Renal cortex interstitium (tissue), 15 donors: ENCODE measurements at places on chromosomes 4 and X. TPM values are rescaled to one million over a fixed set of nuclear protein-coding genes. Genes with fewer than 3 reads are reported as not detected.

The DOK7 gene
- polyA plus RNA-seq, result 2.2 TPM

The CLDN22 gene
- polyA plus RNA-seq, result 0.85 TPM

The AFM gene
- polyA plus RNA-seq, result 18.5 TPM

The ZDHHC15 gene
- 7.8 TPM for polyA plus RNA-seq

The PABPC4L gene
- 10.7 TPM for polyA plus RNA-seq

The UGT2A3 gene
- polyA plus RNA-seq, result 56.1 TPM

The ARHGAP36 gene
- polyA plus RNA-seq, result 0.09 TPM

The SAGE1 gene
- not detected for polyA plus RNA-seq

The MRPS18C gene
- polyA plus RNA-seq, result 82.5 TPM

The GUCY1B1 gene
- polyA plus RNA-seq, result 60.1 TPM

The DGKK gene
- polyA plus RNA-seq, result 10.9 TPM

The ZNF157 gene
- 1.0 TPM for polyA plus RNA-seq

DNA sequence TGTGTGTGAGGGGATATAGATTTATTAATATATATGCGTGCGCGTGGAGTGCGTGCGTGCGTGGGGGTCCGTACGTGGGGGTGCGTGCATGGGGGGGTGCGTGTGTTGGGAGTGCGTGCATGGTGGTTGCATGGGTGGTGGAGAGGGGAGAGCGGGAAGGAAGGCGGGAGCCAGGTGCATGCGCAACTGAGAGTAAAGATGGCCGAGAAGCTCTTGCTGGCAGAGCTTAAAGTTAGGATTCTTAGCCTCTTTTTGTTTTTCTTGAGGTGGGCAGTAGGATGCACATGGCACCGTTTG, 45.8 kb downstream of the TEX13B start:
- DNase-seq, result no peak

DNA sequence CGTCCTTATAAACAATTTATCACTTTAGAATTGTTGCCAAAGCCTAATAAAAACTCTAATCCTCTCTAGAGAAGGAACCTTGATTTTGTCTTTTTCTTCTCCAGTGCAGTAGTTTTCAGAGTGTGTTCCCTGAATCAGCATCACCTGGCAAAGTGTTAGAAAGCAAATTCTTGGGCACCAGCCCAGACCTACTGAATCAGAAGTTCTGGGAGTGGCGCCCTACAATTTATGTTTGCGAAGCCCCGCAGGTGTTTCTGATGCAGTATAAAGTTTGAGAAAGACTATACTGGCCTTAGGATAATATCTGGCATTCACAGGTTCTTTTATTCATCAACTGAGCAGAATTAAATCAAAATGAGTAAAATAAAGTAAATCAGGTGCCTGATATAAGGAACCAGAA, 645.8 kb upstream of the ATOH1 start:
- DNase-seq, result no peak

DNA sequence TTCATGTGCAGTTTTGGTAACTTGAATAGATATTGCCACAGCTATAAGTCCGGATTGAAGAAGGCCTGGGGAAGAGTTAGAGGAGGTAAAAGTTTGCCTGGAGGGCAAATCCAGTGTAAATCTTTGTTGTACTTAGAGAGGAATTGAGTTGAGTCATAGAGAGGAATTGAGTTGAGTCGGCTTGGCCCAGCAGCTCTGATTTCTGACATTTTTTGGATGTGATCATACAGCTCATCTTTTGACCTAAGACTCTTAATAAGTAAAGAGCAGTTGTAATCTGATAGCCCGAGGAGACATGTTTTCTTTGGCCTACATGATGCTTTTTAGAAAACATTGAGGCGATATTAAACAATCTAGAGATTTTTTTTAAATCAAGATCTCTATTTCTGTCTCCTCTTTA, 3.9 kb downstream of the KIT start:
- DNase-seq, result no peak

- no peak for DNase-seq
Observed at GRCh38 chr4:83071116-83071515, 36.1 kb downstream of the COPS4 start.

DNA sequence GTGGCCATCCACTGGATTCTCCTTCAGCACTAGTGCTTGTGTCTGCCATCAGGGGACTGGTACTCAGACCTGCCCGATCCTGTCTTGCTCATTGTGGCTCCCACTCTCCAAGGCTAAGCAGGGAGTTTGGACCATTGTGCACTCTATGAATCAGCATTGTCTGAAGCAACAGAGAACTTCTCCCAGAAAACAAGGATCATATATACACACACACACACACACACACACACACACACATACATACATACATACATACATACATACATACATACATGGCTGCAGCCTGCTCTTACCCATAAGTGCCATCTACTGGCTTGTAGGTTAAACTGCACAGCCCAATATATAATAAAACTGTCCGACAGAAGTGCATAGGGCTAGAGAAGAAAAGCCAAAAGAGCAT, 345.3 kb upstream of the LCORL start:
- no peak for DNase-seq

- DNase-seq, result no peak
Observed at GRCh38 chr4:76363556-76364290, 57.2 kb downstream of the STBD1 start.

DNA sequence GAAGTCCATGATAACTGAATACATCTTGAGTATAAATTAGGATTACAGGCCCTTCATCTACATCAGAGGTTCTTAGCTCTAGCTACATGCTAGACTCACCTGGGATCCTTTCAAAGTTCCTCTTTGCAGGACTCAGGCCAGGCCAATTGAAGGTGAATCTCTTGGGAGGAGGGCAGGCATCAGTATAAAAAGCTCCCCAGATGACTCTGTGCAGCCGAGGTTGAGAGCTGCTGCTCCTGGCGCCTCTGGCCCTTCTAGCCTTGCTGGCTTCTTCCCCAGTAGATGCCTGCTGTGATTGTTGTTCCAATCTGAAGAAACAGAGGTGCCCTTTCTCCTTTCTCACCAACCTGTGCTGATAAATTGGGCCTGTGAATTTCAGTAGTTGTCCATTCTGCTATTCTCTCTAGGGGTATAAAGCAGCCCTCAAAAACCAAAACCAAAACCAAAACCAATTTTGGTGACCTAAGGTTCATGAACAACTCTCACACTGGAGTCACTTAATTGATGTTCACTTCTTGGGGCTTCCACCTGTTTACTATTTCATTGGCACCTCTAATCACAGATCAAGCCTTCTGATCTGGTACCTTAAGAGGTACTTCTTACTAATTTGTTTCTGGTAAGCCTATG, 78.7 kb downstream of the SUPT20HL2 start:
- no peak for DNase-seq

- DNase-seq, result peak; percentile 43
Observed at GRCh38 chr4:184649971-184650855, 675 bp downstream of the PRIMPOL start.

DNA sequence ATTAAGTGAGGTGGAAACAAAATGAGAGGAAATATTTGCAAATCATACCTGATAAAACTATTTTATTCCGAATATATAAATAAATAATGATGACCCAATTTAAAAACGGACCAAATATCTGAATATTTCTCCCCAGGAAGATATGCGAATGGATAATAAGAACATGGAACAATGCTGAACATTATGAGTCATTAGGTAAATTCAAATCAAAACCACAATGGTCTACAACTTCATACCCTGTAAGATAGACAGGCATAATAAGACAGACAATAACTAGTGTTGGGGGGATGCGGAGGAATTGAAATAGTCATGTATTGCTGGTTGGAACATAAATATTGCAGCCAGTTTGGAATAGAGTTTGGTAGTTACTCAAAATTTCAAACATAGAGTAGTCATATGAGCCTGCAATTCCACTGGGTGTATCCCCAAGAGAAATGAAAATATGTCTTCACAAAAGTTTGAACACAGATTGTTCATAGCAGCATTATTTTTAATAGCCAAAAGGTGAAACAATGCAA, 47.6 kb upstream of the DRP2 start:
- DNase-seq, result no peak

DNA sequence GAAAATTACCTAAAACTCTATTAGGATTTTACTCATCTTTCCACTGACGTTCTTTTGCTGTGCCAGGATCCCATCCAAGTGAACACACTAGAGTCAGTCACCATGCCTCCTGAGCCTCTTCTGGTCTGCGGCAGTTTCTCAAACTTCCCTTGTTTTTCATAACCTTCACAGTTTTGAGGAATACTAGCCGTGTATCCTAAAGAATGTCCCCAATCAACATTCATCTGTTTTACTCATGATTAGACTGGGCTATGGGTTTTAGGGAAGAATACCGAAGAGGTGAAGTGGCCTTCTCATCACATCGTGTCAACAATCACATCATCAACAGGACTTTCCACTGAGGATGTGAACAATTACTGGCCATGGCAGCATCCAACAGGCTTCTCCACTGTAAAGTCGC, 4.8 kb downstream of the LRP2BP start:
- DNase-seq, result no peak

- no peak for DNase-seq
Observed at GRCh38 chr4:70619288-70619687, 9.3 kb upstream of the ENAM start.

DNA sequence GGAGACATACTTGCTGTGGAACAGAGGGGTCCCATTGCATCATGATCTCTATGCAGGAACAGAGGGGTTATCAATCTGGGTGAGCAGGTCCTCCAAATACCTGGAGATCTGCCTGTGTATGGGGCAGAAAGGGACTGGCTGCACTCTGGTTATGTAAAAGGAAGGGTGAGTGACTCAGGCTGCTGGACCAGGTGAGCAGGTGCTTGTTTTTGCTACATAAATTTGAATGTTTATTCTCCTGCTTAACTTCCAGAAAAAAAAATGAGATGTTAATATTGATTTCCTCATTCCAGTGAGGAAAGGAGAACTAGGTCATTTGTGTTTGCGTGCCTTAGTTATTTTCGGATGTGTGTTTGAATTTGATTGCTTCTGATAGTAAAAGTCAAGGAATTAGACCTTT, 225.8 kb upstream of the TRAM1L1 start:
- no peak for DNase-seq

- no peak for DNase-seq
Observed at GRCh38 chr4:11954093-11954492, 525.4 kb upstream of the HS3ST1 start.

DNA sequence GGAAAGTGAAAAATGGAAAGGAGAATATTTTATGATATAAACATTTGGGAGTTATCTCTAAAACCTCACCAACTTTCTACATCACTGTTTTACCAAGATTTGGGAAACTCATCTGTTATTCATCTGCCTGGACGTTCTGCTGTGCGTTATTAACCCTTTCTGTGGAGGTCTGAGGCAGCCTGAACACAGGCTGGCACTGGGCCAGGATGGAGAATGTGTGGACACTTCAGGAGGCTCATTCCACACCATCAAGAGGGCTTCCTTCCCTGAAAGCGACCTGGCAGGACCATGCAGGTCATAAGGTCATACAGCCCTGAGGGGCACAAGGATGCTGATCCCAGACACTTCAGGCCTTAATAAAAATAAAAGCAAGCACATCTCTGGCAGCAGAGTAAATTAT, 31.2 kb upstream of the TMEM184C start:
- no peak for DNase-seq

DNA sequence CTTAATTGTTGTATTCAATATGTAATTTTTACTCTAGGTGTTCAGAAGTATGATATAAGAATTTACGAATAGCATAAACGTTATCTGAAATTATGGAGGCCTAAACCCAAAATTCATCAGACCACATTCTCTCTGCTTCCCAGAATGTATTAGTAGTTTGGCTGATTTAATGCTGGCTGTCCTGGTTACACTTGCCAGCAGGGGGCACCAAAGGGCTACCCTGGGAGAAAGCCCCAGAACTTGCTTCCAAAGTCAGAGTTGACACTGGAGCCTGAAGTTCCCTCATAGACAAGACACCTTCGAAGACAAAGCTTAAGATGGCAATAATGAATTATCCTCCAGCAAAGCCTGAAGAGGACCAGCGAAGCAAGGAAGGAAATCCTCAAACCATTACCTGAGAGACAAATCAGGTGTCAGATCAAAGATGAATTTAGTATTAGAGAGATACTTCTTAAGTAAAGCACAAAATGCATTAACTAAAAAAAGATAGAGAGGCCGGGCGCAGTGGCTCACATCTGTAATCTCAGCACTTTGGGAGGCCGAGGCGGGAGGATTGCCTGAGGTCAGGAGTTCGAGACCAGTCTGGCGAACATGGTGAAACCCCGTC, 11.3 kb upstream of the ANOS1 start:
- DNase-seq, result no peak

DNA sequence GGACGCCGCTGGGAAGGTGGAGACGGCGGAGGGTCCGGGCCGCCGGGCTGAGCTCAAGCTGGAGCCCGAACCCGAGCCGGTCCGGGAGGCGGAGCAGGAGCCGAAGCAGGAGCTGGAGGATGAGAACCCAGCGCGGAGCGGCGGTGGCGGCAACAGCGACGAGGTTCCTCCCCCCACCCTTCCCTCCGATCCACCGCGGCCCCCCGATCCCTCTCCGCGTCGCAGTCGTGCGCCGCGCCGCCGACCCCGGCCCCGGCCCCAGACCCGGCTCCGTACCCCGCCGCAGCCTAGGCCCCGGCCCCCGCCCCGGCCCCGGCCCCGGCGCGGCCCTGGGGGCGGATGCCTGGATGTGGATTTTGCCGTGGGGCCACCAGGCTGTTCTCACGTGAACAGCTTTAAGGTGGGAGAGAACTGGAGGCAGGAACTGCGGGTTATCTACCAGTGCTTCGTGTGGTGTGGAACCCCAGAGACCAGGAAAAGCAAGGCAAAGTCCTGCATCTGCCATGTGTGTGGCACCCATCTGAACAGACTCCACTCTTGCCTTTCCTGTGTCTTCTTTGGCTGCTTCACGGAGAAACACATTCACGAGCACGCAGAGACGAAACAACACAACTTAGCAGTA, 483 bp downstream of the USP27X start:
- no peak for DNase-seq

DNA sequence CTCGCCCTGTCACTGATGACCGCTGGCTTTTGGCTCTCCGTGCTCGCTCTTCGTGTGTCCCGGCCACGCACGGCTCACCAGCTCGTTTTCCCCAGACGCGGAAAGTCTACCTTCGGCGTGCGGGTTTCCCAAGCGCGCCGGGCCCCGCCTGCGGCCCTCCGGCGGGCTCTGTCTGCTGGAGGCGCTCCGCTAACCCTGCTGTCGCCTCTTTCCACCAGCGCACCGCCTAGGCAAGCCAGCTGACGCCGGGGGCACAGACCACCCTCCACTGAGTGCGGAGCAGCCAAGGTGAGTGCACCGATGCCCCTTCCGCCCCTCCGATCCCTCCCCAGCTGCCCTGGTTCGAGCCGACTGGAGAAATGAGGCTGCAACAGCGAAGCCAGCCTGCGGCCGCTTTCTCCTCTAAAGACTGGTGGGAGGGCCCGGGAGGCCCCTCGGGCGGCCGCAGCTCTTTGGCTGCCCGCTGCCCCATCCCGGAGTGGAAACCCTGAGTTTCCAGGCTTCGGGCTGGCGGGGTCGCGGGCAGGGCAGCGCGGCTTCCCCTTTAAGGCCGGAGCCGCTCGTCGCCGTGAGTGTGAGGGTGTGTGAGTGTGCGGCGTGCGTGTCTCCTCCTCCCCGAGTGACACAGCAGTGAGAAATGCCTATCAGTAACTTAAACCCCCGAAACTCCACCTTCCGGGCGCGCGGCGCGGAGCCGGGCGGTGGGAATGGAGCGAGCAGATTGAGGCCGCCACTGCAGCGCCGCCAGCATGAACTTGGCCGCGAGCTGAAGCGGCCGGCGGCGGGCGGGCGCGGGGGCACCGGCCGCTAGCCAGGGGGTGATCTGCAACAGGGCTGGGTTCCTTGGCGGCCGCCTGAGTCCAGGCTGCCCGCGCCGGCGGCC, at the start of gene MAMLD1:
Gene MAMLD1 (plus strand): TSS at position 719 of the 883 bp plus-strand sequence. CDS start 82,200 bp downstream, outside the sequence.
- DNase-seq, result no peak
